ENCODE measurements at places on chromosomes 1 and 21.
A peak's percentile ranks its signal among the peaks of the same experiment; 100 is the strongest.

DNA sequence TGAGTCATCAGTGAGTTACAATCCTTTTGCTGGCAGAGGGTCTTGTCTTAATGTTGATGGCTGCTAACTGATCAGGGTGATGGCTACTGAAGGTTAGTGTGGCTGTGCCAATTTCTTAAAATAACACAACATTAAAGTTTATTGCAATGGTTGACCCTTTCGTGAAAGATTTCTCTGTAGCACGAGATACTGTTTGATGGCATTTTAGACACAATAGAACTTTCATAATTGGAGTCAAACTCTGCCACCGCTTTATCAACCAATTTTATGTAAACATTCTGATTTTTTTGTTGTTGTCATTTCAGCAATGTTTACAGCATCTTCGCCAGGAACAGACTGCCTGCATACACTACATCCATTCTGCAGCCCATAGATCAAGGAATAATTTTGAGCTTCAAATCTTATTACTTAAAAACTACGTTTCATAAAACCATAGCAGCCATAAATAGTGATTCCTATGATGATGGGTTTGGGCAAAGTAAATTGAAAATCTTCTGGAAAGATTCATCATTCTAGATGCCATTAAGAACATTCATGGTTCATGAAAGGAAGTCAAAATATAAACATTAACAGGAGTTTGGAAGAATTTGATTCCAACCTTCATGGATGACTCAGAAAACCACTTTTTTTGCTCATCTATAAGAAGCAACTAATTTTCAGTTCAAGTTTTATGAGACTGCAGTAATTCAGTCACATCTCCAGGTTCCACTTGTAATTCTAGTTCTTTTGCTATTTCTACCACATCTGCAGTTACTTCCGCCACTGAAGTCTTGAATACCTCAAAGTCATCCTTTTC is 85.9 kb downstream of the TYW3 start:
- DNase-seq, result no peak

- DNase-seq, result no peak
Measured at GRCh38 chr1:29706936-29707335, 470.6 kb downstream of the PTPRU start.

- no peak for DNase-seq
Measured at GRCh38 chr1:39901714-39902459, at the start of gene MYCL. Gene MYCL, minus strand, starts transcription at chr1:39901917. Its CDS starts 483 bp downstream, at chr1:39901434.

- DNase-seq, result no peak
Measured at GRCh38 chr1:80401757-80402156, 1395.2 kb upstream of the ADGRL4 start.

GRCh38 chr1:220772846-220773245 is 13.9 kb upstream of the MTARC1 start:
- DNase-seq, result no peak

DNA sequence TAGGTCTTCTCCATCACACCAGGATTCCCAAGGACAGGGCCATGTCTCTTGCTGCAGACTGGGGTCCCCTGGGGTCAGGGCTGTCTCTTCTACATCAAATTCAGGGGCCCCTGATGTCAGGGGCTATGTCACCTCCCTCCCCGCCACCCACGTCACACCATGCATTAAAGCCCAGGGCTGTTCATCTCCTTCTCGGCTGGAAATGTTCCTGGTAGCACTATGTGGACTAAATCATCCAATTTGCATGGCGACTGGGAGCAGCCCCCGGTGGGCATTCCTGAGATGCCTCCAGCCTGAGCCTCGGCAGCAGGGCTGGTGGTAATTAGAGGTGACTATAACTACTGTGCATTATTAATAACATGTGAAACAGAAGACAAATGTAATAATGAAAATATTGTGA is 151.7 kb upstream of the HMGB4 start:
- no peak for DNase-seq

- no peak for DNase-seq
Measured at GRCh38 chr1:111909030-111909429, 80.4 kb downstream of the KCND3 start.

- DNase-seq, result no peak
Measured at GRCh38 chr21:40194185-40194980, 327.1 kb downstream of the PCP4 start.

- no peak for DNase-seq
Measured at GRCh38 chr1:98102345-98103030, 181.7 kb upstream of the DPYD start.

DNA sequence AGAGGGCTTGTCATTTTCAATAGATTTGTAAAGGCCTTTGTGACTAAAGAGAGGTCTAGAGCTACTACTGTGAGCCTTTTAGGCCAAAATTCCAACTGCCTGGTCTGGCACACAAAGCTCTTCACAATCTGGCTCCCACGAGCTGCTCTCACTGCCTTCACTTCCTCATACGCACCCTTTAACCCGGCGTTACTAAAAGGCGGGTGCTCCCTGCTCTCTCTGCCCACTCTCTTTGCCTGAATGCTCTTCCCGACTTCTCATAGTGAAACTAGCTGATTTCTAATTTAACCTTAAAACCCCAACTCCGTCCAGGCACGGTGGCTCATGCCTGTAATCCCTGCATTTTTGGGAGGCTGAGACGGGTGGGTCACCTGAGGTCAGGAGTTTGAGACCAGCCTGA is 14.2 kb downstream of the BSDC1 start:
- no peak for DNase-seq

- DNase-seq, result no peak
Measured at GRCh38 chr1:6580593-6581409, 1.0 kb downstream of the ZBTB48 start.

GRCh38 chr21:45016031-45016405 is 58.4 kb upstream of the ADARB1 start:
- no peak for DNase-seq

- no peak for DNase-seq
Measured at GRCh38 chr1:39413902-39414528, 77.4 kb upstream of the BMP8A start.

DNA sequence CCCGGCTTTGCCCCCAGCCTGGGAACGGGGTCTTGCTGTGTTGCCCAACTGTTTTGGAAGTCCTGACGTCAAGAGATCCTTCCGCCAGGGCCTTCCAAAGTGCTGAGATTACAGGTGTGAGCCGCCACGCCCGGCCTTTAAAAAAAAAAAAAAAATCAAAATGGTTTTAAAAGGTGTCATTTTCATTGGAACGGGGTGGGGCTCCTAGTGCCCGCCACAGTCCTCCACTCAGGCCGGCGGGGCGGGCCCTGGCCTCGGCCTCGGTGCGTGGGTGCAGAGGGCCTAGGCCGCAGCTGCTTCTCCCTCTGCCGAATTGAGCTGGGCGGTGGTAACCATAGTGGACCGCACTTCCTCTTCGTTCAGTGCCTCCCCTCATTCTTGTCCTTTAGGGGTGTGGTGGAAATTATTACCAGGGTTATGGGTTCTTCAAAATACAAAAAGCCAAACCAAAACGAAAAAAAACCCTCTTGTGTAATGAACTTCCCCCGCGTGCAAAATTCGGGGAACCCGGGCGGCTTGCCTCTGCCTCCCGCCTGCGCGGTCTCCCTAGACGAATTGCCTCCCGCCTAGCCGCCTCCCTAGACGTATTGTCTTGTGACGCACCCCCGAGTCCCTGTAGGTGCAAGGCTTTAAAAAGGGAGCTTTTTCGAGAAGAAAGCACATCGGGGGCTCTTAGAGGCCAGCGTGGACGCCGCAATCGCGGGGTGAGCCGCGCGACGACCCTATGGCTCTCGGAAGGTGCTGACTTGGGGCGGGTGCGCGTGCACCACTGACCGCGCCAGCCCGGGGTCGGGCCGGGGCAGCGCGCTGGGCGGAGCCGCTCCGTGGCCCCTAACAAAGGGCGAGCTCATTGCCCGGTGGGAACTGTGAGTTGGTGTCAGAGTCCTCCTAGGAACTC is 10.5 kb upstream of the SPEN start:
- DNase-seq, result peak; percentile 65

- DNase-seq, result no peak
Measured at GRCh38 chr1:20365421-20366055, 74.9 kb downstream of the VWA5B1 start.

DNA sequence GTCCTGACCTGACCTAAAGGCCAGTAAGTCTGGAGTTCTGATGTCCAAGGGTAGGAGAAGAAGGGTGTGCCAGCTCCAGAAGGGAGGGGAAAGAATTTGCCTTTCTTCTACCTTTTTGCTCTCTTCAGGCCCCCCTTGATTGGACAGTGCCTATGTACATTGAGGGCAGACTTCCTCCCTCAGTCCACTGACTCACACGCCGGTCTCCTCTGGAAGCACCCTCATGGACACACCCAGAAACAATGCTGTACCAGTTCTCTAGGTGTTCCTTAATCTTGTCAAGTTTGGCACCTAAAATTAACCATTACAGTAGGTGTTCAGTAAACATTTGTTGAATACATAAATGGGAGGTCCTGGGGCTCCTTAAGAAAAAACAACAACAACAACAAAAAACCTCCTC is 51.0 kb upstream of the POU2F1 start:
- no peak for DNase-seq

DNA sequence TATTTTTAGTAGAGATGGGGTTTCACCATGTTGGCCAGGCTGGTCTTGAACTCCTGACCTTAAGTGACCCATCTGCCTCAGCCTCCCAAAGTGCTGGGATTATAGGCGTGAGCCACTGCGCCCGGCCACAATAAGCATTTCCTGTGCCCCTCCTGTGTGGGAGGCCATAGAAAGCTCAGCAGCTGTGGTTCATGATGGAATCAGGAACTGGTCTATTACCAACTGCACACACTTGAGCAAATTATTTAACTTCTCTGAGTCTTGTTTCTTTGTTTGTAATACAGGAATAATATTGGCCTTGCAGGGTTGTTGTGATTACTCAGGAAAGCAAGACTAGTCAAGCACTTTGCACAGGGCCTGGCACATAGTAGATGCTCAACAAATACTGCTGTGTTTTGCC is 15.0 kb downstream of the RHBG start:
- DNase-seq, result no peak

GRCh38 chr21:15121097-15121654 is 56.4 kb upstream of the NRIP1 start:
- no peak for DNase-seq

- DNase-seq, result no peak
Measured at GRCh38 chr1:243549791-243550190, 293.9 kb downstream of the SDCCAG8 start.

DNA sequence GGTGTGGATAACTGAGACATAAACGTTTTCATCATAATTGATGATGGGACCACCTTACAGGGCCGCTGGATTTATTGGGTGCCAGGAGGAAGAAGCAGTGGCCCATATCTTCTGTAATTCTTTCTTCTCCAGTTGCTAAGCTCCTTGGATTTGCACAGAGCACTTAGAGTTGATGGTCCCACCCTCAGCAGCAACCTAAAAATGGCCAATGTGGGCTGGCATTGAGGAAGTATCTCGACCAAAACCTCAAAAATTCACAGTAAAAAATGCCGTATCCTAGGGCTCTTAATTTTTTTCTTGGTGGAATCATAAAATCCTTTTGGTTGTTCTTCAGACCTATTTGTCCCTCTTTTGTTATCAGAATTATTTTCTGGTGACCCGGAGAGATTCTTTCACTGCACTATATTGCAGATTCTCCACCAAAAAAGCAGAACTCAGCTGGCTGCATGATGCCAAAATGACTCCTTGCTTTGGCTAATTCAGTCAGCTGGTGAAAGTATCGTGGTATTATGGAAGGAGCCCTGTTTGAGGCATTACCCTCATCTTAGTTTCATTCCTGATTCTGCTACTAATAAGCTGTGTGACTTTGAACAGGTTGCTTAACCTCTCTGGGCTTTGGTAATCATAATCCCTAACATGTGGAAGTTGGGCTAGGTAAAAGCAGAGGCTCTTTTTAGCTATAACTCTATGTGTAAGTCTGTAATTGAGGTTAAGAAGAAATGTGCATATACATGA is 27.6 kb downstream of the KIRREL1 start:
- no peak for DNase-seq

- DNase-seq, result no peak
Measured at GRCh38 chr1:162922201-162922600, 61.2 kb upstream of the CCDC190 start.

- DNase-seq, result no peak
Measured at GRCh38 chr1:10639775-10640578, 156.5 kb downstream of the CASZ1 start.

DNA sequence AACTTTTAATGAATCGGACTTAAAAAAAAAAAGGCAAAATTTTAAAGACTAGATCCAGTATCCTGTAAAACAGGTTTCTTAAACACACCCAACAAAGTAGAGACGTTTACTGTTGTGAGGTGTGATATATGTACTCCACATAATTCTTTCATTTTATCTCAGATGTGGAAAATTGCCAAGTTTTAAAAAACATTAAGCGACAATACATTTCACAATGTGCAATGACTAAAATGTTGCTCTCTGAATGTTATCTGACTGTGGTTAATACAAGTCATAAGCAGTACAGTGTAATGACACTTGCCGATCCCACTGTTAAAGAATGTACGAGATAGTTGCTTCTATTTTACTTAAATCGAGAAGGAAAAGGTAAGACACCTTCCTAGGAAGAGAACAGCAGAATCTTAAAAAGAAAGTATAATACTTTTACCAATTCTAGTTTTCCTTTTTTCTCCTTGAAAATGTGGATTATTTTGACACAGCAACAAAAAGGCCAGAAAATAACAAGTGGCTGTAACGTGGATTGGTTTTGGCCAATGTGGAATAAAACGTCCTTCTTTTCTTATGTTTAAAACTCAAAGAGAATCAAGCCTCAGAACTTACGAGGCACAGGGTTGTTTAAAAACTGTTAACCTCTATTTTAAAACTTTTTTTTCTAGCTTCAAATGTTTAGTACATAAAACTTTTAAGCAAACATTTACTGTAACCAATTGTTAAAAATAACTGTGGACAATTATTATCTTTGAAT is 51.4 kb downstream of the TP53BP2 start:
- DNase-seq, result no peak

GRCh38 chr21:45865106-45865835 is 116.3 kb upstream of the COL6A1 start:
- DNase-seq, result no peak

GRCh38 chr1:203556047-203556851 is 62.3 kb downstream of the OPTC start:
- DNase-seq, result no peak

DNA sequence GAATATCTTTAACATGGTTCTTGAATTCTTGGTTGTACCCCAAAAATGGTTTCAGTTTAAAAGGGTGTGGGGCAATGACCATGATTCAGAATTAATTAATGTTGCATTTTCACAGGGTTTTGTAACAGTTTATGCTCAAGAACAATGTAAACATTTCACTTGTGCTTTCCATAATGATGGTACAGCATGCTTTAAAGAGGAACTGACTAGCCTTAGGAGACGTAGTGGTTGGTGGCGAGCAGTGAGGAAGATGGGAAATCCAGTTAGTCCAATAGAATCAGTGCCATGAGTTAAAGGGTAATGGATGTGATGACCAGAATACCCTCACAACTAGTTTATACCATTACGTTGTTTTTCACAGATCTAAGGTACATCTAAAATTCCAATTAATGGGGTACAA is 138.0 kb downstream of the HS2ST1 start:
- no peak for DNase-seq

GRCh38 chr1:81584398-81584797 is 216.3 kb upstream of the ADGRL2 start:
- no peak for DNase-seq

- no peak for DNase-seq
Measured at GRCh38 chr1:235127203-235127602, 1.4 kb downstream of the TOMM20 start.

Measured in bone marrow (tissue), 2 donors.